ENCODE measurements at places on chromosomes 13 and 19.

DNA sequence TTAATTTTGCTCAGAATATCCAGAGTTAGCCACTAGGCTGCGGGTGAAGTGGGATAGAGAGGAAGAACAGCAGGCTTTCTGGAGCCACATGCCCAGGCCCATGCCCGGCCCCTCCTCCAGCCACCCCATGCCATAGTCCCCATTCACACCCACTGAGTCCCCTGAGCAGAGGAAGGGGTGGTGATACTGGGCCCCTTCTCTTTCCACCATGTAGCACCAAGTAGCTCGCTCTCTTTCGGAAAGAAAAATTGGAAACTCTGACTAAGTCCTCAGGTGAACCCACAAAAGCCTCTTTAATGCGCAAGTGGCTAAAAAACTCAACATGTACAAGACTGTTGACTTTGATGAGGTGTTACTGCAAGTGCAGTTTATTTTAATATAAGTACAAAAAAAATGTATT is 76.7 kb upstream of the GPR183 start:
- DNase-seq: no peak

DNA sequence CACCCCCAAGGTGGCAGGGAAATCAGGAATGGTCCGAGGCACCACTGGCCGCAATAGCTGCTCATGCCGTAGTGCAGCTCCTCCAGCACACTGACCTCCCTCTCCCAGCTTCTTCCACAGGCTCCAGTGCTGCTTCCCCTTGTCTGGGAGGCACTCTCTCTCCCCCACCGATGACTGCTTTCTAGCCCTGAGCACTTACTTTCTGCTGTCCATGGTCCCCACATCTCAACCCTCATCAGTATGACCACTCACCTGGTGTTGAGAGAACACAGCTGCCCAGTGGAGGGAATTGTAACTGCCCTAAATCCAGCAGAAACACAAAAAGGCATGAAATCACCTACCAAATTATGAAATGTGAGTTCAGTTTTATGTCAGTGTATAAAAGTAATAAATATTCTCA is 28.9 kb upstream of the TPP2 start:
- no peak for DNase-seq

DNA sequence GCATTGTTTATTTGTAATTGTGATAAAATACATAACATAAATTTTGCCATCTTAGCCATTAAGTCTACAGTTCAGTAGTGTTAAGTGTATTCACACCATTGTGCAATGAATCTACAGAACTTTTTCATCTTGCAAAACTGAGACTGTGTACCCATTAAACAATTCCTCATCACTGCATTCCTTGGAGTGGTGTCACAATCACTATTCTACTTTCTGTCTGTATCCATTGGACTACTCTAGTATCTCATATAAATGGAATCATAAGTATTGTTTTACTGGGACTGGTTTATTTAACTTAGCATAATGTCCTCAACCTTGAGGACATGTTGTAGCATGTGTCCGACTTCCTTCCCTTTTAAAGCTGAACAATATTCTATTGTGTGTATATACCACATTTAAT is 36.8 kb downstream of the UFM1 start:
- DNase-seq: no peak

DNA sequence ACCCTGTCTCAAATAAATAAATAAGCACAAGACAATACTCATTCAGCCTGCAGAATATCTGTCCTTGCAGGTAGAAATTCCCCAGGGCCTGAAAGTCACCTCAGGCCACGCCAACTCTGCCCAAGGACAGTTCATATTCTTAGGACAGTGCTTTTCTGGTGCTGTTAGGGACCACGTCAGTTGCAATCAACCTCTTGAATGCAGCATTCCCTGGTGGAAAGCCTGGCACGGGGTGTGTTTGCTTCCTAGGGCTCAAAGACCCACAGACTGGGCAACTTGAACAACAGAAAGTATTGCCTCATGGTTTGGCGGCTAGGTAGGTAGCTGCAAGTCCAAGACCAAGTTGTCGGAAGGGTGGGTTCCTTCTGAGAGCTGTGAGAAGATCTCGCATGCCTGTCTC is 160.3 kb downstream of the KCTD15 start:
- no peak for DNase-seq

DNA sequence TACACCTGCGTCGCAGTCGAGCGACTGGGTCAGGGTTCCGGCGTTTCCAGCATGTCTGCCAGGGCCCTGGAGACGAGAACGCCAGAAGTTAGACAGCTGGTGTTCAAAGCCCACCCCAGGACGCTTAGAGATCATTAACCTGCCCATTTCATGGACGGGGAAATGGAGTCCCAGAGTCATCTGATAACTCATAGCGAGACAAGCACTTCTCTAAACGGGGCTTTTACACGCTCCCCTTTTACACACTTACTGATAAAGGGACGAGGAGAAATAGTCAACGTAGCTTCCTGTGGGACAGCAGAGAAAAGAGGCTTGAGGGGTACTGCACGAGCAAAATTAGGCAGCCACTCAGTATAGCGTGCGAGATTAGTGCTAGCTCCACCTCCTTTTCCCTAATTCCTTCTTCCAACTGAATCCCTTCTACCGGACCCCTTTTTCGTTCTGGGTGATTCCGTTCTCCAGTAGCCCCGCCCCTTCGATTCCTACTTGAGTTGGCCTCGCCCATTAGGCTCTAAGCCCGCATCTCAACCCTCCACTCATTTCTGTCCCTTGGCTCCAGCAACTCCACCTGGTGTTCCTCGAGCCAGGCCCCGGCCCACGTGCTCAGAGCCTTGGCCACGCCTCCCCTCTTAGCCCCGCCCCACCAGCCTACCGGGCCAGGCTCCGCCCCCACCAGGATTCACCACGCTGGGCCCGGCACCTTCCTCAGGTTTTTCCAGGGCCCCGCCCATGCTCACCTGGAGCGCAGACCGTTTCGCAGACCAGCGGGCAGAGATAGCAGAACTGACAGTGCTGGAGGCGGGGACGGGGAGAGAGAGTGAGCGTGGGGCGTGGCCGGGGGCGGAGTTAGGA is 3.7 kb downstream of the HRC start:
- DNase-seq: no peak

DNA sequence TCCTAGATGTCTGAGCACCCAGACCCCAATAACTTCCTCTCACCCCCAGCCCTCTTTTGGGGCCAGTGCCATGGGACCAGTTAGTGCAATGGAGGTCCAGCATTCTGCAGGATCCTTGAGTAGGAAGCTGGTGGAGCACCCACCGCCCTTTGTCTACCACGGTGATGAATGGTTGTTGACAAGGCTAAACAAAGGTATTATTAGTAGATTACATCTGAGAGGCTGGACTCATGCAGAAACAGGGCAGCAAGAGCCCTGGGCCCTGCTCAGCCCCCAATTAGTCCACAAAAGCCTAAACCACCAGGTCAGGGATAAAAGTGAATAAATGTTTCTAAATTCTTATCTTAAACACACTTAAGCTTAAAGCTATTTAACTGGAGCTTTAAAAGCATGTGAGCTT is 196.5 kb upstream of the TSHZ3 start:
- DNase-seq: no peak

GRCh38 chr13:33349288-33349985 is 63.9 kb upstream of the STARD13 start:
- no peak for DNase-seq

GRCh38 chr13:95568131-95568530 is 15.6 kb downstream of the CLDN10 start:
- no peak for DNase-seq

DNA sequence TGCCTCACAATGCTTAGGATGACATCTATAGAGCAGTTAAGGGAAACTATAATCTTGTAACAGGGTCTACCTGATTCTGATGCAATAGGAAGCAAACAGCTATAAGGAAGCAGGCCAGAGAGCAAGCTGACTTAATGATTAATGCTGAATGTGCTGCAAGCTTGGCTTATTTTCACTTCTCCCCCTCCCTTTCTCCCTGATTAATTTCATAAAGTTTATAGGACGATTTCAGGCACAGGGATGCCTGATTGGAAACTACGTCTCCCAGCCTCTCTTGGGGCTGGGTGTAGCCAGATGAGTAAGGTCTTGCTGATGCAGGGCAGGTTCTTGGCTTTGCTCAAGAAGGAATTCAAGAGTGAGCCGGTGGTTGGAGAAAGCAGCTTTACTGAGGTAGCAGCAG is 82.8 kb upstream of the MRI1 start:
- no peak for DNase-seq

DNA sequence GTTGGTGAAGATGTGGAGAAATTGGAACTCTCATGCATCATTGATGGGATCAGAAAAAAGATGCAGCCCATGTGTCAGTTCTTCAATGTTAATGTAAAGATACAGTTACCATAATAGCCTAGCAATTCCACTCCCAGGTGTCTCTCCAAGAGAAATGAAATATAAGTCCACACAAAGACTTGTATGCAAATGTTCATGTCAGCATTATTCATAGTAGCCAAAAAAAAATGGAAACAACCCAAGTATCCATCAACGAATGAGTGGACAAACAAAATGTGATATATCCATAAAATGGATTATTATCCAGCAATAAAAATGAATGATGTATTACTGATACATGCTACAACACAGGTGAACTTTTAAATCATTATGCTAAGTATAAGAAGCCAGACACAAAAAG is 38.7 kb downstream of the CCDC70 start:
- no peak for DNase-seq

GRCh38 chr13:98476106-98476505 is 100.8 kb downstream of the STK24 start:
- no peak for DNase-seq

- no peak for DNase-seq
These were observed 483.2 kb upstream of the SLITRK6 start for GRCh38 chr13:86282442-86282841.

- DNase-seq: no peak
These were observed 25.2 kb upstream of the IGSF23 start for GRCh38 chr19:44587963-44588770.

DNA sequence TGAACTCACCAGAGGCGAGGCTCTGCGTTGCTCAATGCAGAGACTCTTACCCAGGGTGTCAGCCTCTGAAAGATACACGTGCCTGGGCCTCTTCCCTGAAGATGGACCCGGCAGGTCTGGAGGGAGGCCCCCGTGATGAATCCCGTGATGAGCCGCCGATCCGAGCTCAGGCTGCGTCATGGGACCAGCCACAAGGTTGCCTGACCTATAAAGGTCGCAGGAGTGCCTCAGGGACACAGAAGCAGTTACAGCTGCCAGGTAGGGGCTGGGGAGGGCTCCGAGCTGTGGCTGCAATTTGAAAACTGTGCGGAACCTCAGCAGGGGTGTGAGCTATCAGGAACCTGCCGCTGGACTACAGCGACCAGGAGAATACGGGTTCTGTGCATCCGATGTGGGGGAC is 10.5 kb upstream of the ATP11A start:
- DNase-seq: no peak

DNA sequence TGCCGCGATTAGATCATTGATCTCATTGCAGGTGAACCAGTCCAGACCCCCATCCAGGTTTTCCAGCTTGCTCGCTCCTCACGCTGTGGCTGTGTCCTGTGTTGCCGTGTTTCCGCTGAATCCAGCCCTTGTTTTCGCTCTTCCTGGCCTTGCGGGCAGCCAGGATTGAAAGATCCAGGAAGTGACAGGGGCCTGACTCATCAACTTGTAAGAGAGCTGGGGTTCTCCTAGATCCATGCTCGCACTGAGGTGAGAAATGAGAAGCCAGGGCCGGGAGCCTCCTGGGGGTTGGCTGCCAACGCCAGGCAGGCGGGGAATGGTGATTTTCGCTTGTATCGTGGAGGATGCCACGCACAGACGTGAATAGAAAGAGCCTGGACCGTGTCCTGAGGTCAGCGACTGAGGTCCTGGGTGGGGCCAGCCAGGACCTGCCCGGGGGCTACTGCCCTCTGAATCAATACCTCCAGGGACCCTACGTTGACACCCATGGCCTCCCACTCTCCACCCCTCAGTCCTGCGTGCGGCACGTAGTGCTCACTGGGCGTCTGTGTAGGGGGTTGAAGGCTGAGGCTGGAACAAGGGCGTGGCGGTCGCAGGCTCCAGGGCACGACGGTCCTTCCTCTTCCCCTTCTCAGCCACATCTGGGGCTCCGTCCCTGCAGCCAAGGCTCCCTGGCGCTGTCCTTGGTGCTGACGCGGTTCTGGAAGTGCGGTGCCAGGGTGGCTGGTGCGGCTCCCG is 7.3 kb upstream of the PTPRH start:
- peak; percentile 25 for DNase-seq

DNA sequence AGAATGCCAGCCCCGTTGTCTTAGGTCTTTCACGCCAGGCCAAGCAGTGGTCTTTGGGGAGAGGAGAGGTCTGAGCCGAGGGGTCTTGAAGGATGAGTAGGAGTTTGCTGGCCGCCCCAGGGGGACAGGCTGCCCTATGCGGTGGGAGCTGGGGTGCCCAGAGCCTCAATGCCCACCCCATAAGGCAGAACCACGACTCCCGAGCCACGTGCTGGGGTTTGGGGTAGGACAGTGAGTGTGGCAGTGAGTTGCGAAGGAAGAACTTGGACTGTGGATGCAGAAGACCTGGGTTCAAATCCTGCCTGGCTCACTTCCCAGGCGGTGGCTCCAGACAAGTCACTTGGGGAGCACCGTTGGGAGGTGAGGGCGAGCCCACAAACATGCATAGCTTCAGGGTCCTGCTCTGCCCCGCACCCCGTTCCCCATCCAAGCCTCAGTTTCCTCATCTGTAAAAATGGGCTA is 5.5 kb downstream of the RAB11B start:
- DNase-seq: no peak

DNA sequence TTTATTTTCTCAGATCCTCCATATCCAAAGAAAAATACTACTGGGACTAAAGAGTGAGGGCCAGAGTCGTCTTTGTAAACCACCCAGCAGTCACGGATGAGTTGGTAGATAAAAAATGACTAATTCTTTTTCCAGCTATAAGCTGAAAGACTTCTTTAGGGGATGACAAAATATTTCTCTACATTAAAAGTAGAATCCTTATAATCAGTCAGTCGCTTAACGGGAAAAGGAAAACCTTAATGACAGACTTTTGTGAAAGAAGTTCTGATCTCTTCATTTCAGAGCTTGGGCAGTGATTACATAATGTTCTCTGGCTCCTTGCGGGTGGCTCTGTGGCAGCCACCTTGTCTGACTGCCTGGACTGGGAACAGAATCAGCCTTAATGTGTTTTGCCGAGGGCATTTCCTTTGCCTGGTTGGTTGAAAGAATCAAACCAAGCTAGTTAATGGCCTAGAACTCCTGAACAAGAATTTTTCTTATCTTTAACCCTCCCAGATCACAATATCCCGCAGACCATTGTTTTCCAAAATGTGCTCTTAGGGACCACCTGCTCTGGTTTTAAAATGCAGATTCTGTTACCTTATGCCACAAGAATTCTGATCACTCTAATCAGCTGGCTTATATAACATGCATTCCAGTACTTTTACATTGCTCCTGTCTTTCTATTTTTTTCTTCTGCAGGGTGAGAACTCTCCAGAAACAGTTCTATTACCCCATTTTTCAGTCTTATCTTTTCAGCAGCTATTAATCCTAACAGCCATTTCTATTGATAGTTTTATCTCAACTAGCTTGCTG is 2.5 kb downstream of the ITM2B start:
- DNase-seq: no peak

GRCh38 chr19:52896431-52897137 is 851 bp downstream of the ZNF320 start:
- DNase-seq: no peak

GRCh38 chr19:32573492-32573794 is 7.5 kb upstream of the PDCD5 start:
- no peak for DNase-seq
